Activated naive CD4-positive, alpha-beta T cell treated with anti-CD3 and anti-CD28 coated beads, Interleukin-2, amount 50 U/mL, for 72 hours (primary cell): ENCODE measurements at places on chromosomes 5 and 9. TPM values are rescaled to one million over a fixed set of nuclear protein-coding genes. Genes with fewer than 3 reads are reported as not detected.

Gene TRIM32
- total RNA-seq, result 16.2 TPM

Gene INSL4
- not detected for total RNA-seq

Gene PRRC1
- total RNA-seq, result 30.4 TPM

Gene PRSS3
- not detected for total RNA-seq

Gene ANKDD1B
- not detected for total RNA-seq

Gene TRPM3
- total RNA-seq, result 0.02 TPM

Gene FAM221B
- not detected for total RNA-seq

Gene GABRP
- not detected for total RNA-seq

Gene HRCT1
- total RNA-seq, result not detected

Gene SPINK5
- not detected for total RNA-seq

GRCh38 chr5:6937677-6938076, 224.4 kb downstream of the TENT4A start:
- DNase-seq, result no peak

- no peak for DNase-seq
Measured at GRCh38 chr5:118531276-118531675, 457.1 kb downstream of the DTWD2 start.

GRCh38 chr5:126443374-126443851, 20.2 kb downstream of the GRAMD2B start:
- DNase-seq, result no peak

- DNase-seq, result no peak
Measured at GRCh38 chr9:77872863-77873262, 158.7 kb downstream of the GNAQ start.

- no peak for DNase-seq
Measured at GRCh38 chr5:37810311-37810710, 29.5 kb downstream of the GDNF start.

- no peak for DNase-seq
Measured at GRCh38 chr5:154236-154635, 37.1 kb upstream of the LRRC14B start.

- DNase-seq, result no peak
Measured at GRCh38 chr5:147869112-147869511, 9.4 kb upstream of the SCGB3A2 start.

- DNase-seq, result no peak
Measured at GRCh38 chr9:97830884-97831829, 21.9 kb upstream of the FOXE1 start.

DNA sequence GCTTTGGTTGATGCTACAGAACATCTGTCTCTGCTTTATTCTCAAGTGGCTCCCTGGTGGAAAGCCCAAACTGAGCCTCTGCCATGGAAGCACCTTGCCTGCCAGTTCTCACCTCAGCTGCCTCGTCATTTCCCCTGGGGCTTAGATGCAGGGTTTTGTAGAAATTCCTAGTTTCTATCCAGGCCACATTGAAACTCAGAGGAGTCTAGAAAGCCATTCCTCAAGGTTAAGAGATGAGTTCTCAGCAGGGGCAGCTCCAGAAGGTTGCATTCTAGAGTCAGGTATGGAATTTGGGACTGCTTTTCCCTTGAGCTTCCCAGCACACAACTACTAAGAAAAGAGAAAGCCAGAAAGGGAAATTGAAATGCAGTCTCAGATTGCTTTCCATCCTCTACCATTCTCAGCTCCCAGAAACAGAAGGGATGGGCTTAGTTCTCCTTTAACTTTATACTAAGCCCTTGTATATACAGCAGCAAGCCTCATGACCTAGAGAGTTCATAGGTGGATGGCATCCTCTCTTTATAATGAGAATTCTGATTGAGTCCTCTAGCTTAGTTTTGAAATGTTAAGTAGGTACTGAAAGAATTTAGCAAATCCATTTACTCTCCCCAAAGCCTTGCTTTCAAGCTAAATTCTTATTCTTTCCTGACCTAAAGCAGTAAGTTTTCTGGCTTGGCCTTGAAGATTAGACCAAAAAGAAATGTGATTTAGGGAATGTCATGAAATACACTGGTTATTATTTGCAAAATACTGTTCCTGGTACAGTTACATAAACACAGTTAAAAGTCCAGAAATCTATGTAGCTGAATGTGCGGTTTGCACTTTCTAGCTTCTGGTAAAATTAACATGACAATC, 66.0 kb upstream of the MEF2C start:
- DNase-seq, result no peak

GRCh38 chr9:111467778-111468367, 16.3 kb downstream of the ECPAS start:
- DNase-seq, result no peak

DNA sequence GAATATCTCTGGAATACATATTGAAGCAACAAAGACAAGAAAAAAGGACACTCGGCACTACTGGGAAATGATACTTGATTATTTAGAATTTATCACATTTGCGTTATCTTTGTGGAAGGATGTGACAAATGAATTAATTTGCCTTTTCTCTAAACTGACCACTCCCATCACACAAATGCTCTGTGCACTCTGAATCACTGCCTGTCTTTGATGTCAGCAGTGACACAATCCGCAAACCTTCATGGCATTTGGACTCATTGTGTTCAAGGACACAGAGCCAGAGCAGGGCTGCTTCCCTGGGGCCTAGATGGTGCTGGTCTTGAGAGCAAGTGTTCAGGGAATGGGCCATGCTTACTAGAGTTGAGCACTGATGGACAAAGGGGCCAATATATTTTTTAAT, 4.9 kb upstream of the KIF4B start:
- no peak for DNase-seq

GRCh38 chr9:105881654-105882349, 187.5 kb downstream of the TMEM38B start:
- DNase-seq, result no peak

GRCh38 chr5:60743511-60744314, 43.7 kb upstream of the DEPDC1B start:
- DNase-seq, result no peak

DNA sequence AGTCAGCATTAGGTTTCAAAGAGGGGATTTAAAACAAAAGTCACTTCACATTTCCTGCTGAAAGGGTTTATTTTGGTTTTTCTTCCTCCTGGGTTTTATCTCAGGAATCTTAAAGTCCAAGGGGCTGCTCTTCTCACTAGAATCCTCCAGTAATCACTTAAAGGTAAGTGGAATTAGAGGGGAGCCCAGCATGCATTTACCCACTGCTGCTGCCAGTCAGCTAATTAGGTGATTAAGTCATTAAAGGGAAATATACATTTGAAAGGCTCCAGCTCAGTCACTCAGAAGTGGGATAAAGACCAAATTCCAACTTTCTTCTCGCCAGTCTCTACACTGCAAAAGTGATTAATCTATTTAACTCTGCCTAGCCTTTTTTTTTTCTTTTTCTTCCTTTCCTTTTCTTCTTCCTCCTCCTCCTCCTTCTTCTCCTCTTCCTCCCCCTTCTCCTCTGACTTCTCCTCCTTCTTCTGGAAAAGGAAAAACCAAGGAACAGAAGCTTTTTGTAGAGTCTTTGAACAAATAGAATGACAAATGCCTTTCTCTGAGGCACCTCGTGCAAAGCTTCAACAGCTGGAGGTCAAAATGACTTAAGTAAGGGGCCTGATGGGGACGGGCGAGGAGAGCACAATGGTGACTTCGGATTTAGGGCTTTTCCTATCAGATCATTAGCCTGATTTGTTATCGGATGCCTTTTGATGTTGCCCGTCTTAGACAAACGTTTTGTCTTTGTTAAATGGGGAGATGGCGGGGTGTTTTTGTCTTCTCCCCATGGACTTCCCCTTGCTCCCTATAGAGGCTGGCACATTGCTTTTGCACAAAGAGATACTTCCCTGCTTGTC, 617.6 kb downstream of the IRX1 start:
- no peak for DNase-seq

DNA sequence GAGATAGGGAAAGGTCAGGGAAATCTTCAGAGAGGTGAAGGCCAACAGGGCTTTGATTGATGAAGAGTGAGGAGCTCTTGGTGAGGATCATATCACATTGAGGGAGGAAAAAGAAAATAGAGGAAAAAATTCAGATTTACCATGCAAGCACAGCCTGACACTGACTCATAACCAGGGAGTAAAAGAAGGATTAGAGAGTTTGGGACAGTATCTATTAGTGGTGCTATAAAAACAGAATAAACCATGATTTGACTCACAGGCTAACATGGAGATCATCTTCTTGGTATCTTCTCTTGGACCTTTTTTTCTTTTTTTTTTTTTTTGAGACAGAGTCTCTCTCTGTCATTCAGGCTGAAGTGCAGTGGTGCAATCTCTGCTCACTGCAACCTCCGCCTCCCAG, 44.4 kb downstream of the MUSK start:
- DNase-seq, result no peak

GRCh38 chr9:115627511-115627910, 509.6 kb upstream of the TNC start:
- DNase-seq, result no peak

DNA sequence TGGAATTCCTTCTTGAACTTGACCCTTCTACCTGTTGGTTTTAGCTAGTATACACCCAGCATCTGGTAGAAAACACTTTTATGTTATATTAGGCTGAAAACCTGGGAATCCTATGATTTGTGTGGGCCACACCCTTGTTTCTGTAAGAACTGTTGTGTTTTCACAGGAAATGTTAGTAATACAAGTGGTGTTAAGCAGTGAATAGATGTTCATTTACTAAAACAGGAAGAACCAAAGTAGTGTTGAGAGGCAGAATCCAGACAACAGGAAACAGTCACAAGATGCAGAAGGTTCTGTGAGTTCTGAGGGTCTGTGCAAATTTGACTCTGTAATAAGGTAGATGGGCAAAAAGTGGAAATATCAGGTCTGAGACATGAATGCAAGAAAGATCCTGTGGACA, 73.0 kb upstream of the RAI14 start:
- DNase-seq, result no peak

GRCh38 chr9:2026220-2026997, 11.3 kb downstream of the SMARCA2 start:
- DNase-seq, result no peak

- DNase-seq, result no peak
Measured at GRCh38 chr5:76269932-76270610, 133.0 kb upstream of the IQGAP2 start.

GRCh38 chr5:40150896-40151295, 528.8 kb upstream of the PTGER4 start:
- no peak for DNase-seq

DNA sequence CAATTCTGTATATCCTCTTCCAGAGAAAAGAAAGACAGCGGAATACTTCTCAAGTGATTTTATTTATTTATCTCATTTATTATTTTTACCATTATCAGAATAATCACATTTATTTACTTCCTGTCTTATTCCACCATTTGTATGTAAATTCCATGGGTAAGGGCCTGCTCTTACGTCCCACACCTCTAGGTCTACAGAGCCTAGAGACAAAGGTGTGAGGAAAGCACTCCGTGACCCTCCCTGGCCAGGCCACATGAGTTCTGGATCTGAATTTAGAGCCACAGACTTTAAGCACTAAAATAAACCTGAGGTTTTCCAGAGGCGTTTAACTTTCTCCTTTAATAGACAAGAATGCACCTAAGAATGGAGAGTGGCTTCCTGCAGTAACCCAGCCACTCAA, 85.3 kb upstream of the CTSV start:
- DNase-seq, result no peak

GRCh38 chr5:93582677-93583438, at the start of gene NR2F1:
Gene NR2F1 (plus strand): TSS chr5:93583222. CDS start chr5:93585024, 1,802 bp downstream.
- DNase-seq, result no peak

GRCh38 chr5:39755452-39755851, 330.7 kb upstream of the DAB2 start:
- no peak for DNase-seq

GRCh38 chr5:57494104-57495098, 11.8 kb upstream of the ACTBL2 start:
- DNase-seq, result peak; percentile 76

DNA sequence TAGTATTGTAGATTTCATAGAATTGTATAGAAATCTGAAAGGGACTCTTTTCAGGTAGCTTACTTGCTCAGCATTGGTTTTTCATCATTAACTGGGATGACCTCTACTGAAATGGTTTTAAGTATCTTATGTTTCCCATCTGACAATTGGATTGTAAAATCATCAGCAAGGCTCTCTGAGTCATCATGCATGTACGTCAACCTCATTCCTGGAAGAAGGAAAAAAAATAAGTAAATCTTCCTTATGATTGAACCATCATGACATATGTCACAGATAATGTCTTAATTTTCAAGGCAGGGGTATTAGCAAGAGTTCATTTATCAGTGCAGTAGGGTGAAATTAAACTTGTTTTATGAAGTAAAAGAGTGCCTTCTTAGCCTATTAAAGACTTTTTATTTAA, 74.9 kb upstream of the CER1 start:
- no peak for DNase-seq

DNA sequence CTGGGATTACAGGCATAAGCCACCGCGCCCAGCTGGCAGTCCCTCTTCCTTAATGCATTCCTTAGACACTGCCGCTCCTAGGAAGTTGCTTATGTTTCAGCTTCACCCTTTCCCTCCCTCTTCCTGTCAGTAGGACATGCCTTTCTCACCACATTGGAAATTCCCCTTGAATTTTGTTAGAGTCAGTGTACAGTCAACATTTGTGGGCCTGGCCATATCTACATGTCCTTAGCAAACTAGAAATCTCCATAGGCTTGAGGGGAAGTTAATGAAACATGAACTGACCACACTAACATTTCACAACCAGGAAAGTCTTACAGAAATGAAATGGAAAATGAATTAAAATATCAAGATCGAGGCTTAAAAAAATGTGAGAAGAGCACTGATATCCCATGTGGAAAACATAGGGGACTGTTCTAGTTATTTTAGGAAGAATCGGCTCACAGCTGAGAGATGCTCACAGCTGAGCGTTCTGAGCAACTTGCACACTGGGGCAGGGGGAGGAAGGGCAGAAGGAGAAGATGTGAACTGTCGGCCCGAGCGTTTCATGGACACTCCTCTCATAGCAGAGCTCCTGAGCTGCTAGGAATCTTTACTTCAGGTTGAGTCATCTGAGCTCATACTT, 21.1 kb upstream of the LVRN start:
- no peak for DNase-seq

DNA sequence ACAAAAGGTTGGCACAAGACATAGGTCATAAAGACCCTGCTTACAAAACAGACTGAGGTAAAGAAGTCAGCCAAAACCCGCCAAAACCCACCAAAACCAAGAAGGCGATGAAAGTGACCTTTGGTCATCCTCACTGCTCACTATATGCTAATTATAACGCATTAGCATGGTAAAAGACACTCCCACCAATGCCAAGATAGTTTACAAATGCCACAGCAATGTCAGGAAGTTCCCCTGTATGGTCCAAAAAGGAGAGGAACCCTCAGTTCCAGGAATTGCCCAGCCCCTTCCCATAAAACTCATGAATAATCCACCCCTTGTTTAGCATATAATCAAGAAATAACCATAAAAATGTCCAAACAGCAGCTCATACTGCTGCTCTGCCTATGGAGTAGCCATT, 27.7 kb downstream of the MLLT3 start:
- DNase-seq, result no peak

DNA sequence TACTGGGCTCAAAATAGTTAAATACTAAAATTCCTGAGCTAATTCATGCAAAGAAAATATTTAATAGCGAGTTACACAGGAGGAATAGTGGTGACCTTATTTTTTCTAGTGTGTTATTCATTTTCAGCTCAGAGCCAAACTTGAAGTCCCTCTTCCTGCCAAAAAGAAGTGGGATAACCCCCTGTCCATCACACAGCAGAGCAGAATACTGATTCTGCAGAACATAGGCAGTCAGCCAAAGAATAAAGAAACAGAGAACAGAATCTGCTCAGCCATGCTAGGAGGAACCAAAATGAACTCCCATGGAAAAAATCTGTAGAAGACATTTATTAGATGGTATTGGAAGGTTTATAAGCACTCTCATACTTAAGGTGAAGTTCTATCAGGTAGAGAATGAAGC, 49.4 kb upstream of the GRIN3A start:
- DNase-seq, result no peak

- no peak for DNase-seq
Measured at GRCh38 chr5:178526773-178527457, 63.3 kb downstream of the COL23A1 start.

- DNase-seq, result no peak
Measured at GRCh38 chr5:140109759-140110645, 3.9 kb upstream of the PURA start.
